GM20000 (cell line): ENCODE measurements at places on chromosomes 11 and 22.
A peak's percentile ranks its signal among the peaks of the same experiment; 100 is the strongest.

DNA sequence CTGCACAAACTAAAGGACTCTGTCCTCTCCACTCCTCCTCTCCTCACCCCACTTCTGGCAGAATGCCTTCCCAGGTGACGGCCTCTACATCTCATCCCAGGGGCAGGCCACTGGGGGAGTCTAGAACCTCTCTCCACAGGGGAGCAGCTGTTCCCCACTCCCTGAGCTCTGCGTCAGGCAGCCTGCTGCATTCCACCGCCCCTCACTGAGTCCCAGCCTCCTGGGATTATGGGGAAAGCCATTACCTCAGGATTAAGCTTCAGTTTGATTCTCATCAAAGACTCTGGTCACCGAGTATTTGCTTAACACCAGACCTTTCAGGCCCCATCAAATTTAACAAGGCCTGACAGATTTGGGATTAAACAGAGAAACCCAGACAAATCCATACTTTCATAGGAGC lies 405.9 kb downstream of the NXPE2 start:
- no peak for DNase-seq

GRCh38 chr11:46380340-46381047 lies 975 bp upstream of the MDK start:
- DNase-seq, result peak; percentile 87

DNA sequence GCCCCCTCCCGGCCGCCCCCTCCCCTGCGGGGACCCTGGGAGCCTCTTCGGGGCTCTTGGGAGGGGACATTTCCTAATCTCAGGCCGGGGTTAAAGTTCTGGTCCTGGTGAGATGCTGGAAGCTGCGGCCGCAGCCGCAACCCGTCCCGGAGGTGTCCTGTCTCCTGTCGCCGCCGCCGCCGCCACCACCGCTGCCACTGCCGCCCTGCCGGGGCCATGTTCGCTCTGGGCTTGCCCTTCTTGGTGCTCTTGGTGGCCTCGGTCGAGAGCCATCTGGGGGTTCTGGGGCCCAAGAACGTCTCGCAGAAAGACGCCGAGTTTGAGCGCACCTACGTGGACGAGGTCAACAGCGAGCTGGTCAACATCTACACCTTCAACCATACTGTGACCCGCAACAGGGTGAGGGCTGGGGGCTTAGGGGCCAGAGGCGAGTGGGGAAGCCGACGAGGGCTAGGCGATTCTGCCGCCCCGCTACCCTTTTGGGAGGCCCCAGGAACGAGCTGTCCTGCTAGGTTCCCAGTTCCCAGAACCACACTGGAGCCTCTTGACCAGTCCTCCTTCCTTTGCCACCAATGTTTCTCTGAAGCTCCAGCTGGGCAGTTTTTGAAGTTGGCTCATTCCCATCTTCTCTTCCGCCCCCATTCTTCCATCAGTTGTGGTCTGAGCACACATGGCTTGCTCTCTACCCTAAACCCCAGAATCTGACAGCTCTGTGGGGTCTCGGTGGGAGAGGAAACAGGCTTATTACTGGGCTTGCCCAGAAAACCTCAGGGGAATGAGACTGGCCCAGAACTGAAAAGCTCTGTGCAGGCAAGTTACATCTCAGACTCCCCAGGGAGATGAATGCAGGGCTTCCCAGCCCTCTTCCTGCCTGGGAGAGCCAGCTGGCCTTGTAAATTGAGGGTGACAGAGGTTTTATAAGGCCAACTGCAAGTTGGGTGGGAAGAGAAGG lies 781 bp downstream of the SIDT2 start:
- peak; percentile 57 for DNase-seq

DNA sequence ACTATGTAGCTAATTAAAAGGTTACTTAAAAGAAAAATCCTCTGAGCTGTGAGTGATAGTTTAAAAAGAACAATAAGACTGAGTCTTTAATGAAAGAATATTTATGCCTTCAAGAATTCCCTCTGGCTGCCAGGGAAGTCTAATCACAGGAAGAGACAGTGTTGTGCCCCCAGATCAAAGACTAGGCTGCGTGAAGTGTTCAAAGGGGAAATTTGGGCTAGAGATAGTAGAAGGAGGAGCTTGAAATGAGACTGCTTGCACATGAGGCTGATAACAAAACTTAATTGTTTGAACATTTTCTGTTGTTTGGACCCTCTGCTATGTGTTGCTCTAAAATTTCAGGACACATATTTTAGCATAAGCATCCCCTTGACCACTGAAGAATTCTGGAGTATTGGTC lies 99.7 kb upstream of the MTNR1B start:
- DNase-seq, result no peak

- peak; percentile 53 for DNase-seq
Observed at GRCh38 chr22:35538801-35539321, 1.8 kb upstream of the RASD2 start.

GRCh38 chr11:88122956-88123355 lies 52.3 kb downstream of the RAB38 start:
- DNase-seq, result no peak

DNA sequence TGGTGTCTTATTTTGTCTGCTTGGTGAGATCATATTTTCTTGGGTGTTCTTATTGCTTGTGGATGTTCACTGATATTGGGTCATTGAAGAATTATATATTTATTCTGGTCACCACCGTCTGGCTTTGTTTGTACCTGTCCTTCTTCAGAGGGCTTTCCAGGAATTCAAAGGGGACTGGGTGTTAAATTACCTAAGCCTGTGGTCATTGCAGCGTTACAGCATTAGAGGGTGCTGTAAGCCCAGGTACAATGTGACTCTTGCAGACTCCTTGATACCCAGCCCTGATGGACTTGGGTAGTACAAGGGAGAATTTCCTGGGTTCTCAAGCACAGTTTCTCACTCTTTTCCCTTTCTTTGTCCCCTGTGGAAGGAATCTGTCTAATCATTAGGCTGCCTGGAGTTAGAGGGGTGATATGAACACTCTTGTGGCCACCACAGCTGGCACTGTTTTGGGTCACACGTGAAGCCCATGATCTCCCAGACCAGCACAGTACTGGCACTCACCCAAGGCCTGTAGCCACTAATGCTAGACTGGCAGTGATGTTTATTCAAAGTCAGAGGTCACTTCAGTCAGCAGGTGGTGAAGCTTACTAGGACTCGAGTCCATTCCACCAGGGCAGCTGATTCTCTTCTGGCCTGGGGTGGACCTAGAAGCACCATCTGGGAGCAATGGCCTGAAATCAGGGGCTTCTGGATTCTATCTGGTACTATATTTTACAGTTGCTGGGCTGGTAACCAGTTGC lies 56.1 kb upstream of the NARS2 start:
- no peak for DNase-seq

DNA sequence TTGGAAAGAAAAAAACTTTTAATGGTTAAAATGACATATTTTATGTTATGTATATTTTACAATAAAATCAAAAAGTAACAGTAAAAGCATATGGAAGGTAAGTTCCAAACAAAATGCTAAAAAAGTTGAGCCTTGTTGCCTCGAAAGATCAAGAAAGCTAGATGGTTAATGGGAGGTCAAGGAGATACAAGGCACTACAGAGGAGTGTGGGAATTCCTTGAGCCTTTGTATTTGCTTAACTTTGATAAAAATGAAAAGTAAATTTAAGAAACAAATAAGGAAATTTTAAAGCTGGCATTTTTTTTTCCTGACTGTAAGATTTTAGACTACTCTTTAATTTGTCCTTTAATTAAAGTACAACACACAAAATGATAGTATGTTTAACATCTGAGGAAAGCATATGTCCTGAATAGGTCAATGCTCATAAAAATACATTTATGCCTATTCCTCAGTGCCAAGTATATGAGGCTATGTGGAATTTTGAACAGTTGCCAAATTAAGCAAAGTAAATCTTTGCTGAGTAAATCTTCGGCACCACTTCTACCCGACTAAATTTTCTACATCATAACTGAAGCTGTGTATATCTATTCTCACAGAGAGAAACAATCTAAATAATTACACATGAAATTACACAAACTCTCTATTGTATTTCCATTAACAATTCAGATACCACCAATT lies 108.8 kb downstream of the TTC28 start:
- no peak for DNase-seq

- DNase-seq, result no peak
Observed at GRCh38 chr11:109898592-109898991, 194.6 kb upstream of the ZC3H12C start.

GRCh38 chr11:113994077-113994954 lies 19.4 kb downstream of the HTR3A start:
- DNase-seq, result peak; percentile 51

GRCh38 chr22:19996694-19997384 lies 19.8 kb downstream of the ARVCF start:
- DNase-seq, result no peak

DNA sequence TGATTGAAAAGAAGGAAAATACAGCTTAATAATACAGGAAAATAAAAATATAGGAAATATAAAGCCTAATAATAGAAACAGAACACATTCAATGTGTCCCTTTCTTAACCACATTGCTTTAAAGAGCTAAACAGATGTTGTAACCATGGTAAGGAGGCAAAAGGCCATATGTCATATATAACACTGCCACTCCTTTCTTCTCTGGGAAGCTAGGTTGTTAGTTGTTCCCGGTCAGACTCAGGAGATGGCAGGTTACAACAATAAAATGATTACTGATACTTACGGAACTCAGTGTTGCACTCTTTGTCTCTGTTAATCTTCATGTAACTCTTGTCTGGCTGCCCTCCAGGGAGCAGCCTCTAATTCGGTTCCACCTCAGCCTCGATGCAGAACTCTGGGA lies 134.7 kb upstream of the PGR start:
- DNase-seq, result no peak

DNA sequence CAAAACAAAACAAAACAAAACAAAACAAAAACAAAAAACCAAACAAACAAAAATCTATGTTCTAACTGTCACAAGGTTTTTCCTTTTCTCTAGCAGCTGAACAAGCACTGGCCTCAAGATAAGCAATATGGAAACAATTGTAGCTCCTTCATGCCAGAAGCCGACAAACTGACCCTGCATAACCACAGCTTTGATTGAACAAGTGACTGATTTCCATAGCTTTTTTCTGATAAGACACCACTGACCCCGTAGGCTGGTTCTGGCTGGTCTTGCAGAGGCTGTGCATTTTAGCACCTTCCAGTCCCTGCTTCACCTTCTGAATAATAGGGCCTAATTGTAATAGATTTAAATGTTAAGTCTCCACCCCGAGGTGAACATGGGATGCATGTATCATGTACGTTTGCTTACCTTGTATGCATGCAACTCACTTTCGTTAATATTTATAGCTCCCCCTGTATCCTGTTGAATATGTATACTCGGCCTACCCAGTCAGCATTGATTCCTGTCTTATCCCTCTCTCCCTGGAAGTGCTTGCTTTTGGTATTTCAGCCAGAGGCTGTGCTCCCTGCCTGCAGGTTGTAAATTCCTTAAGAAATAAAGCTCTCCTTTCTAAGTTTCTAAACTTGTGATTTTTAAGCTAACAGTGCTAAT lies 49.6 kb downstream of the CNTF start:
- DNase-seq, result no peak

DNA sequence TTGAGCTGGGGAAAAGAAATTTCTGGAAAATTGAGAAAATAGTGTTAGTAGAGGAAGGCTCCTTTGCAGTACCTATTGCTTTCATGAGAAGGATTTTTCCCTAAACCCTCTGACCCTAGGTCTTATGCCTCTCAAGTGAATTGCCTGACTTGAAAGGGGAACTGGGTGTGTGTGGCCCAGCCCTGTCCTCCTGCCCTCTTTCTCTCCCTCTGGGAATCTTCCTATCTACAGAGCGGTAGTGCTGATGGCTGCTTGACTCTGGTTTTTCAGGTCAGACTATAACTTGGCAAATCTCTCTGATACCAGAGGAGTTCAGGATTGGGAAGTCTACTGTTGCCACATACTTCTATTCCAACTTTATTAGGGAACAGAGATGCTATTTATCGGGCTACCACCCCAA lies 19.2 kb downstream of the CAVIN3 start:
- DNase-seq, result no peak

DNA sequence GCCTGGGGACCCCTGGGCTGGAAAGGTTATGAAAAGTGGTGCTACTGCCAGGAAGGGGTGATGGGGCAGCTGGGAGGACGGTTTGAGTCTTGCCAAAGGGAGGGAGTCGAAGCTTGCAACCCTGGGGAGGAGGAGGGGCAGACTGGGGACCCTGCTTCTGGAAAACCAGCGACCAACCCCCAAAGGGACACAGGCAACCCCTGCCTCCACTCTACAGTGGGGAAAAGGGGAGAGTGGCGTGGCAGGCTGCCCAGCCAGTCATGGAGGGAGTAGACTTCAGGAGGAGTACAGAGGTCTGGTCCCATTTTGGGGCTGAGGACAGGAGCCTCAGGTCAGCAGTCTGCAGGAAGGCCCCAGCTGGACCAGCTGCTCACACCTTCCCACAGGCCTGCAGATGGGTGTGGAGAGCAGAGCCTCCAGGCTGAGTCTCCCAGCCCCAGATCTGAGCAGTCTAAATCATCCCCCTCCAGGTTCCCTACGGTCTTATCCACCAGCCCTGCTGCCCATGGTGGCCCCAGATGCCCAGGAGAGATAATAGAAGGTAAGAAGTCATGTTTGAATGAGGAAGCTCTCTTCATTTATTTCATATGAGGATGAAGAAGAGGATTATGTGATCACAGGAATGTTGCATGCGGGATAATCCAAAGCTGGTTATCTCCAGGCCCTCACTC lies 3.3 kb downstream of the DDT start:
- DNase-seq, result no peak

- no peak for DNase-seq
Observed at GRCh38 chr11:120929090-120929489, 94.8 kb upstream of the TBCEL start.

- no peak for DNase-seq
Observed at GRCh38 chr11:19474211-19474610, 233.5 kb upstream of the E2F8 start.

DNA sequence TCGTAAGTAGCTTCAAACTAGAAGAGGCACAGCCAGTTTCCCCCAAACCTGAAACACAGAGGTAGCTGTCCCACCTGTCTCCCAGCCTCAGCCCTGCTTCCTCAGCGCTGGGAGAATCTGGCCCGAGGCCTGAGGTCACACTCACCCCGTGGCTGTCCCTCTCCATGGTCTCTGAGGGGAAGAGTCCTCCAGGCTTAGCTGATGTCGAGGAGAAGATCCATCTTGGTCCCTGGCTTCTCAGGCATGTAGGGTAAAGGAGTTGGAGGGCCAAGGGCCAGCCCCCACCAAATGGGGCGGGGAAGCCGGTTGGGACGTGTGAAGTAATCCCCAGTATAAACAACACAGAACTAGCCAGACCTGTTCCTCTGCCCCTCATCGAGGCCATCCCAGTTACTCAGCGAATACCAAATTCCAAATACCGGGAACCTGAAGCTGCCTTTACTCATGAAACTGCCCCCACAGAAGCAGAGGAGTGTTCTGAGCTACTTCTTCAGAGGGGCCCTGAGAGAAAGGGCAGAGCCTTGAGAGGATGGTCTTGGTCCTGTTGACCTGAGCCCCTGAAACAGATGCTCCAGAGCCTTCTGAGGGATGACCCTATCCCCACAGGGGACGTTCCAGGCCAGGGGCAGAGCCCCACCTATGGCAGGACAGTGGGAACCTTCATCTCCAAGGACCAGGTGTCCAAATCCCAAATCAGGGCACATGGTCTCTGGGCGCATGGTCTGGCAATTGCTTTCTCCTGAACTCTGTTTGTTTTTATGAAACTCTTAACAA lies at the start of gene TMPRSS13:
Gene TMPRSS13, minus strand, starts transcription at position 261 of the 774 bp plus-strand sequence. Its CDS starts 95 bp downstream, at position 166.
- DNase-seq, result no peak

DNA sequence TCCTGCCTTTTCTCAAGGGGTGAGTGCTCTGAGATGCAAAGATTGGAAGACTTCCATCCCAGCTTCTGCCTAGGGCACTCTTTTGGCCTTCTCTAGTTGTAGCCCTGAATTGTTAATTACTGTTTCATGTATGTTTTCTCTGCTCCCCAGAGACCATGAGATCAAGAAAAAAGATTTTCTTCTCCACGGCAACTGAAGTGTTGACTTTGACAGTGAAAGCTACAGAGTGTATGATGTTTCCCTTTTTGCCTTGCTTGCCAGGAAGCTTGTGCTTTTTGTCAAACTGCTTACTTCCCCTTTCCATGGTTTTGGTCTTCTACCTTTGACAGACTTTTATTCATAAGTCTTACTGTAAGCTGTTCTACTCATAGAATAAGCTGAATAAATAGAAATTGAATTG lies 23.3 kb upstream of the EIF3D start:
- peak; percentile 49 for DNase-seq
